Erythroblast (primary cell): ENCODE measurements at places on chromosomes 3 and 15.

DNA sequence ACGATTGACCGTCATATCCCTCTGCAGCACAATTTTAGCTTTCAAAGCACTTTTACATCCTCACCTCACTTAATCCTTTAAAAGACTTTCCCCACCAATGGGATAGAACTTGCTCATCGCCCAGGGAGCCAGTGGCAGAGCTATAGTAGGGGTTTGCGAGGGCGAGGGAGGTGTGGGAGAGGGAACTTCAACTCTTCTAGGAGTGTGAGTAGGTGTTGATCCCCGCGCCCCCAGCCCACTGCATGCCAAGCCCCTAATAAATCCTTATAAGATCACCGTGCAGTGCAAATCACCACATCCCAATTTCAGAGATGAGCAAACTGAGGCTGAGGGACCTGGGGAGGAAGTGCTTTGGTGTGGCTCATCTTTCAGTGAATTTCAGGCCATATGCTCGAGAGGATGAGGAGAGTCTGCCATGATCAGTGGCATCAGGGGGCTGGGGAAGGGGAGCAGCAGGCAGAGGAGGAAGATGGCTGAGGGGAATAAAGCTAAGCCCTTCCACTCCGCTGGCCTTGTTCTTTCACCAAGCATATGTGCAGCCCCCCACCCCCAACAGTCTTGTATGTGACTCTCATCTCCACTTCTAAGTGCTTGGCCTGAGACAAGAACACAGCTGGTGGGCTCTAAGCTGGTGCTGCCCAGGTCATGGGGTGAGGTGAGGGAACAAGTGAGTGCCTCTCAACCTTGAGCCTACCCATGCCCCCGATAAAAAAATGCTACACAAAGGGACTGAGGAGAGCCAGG lies 5.1 kb downstream of the INSYN1 start:
- DNase-seq: no peak

DNA sequence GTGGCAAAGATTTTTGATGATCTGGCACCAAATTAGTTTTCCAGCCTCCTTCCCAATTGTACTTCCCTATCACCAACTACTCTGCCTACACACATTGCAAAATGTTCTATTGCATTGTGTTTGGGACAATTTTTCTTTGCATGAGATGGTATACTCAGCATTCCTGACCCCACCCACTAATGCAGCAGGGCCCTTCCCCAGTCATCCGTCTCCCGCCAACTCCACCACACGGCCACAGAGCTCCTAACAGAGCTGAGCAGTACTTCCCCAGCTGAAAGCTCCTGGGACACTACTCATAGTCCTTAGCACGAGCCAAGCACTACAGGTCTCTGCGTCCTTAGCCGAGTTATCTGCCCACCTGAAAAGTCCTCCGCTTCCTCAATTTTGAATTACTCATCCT lies 34.2 kb downstream of the TXNRD3 start:
- no peak for DNase-seq

DNA sequence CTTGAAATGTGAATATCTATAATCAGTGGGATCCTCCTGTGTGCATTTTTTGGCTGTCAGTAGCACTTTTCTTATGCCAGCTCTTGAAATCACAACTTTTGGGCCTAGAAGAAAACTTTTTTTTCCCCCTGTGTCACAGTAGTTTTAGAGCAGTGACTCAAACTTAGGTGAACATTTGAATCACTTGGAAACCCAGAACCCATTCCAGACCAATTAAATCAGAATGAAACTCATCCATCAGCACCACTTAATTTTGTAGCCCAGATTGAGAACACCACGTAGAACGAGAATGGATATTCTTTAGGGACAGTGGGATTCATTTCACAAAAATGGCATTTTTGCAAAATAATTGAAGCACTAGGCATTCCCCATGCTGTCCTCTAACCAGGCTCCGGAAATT lies 224.8 kb upstream of the NANOGP8 start:
- DNase-seq: no peak

DNA sequence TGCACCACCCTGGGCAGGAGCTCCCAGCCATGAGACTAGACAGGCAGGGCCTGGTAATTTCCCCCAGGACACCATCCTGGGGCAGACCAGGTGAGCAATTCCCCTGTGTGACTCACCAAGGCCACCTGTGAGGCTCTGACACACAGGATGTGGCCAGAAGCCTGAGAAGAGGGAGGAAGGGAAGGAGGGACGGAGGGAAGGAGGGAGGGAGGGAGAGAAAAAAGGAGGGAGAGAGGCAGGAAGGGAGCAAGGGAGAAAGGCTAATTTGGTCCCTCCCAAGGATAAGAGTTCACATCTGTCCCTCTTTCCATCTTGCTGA lies 25.9 kb downstream of the WNT7A start:
- DNase-seq: no peak

DNA sequence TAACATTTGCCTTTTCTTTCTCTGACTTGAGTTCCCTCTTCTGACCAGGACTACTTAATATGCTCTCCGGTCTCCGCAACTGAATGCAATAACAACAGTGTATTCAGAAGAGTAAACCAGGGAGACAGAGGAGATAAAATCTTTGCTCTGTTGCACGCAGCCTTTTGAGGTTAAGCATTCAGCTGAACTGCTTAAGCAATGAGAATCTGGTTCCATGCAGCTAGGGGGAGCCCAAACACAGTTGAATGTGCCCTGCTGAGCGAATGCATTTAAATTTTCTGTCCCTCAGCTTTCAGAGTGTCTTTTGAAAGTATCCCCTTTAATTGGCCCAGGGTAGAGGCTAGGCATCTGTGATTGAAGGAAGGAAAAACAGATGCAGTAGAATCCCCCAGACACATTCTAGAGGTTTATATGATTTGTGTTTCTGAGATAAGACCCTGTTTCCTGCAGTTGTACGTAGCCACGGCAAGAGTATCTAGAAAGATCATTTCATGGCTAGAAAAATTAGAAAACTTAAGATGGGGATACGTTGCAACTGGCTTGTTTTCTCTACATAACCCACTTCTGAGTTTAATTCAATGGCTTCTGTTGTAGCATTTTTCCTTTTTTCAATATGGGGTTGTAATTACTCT lies 309.6 kb downstream of the TUSC7 start:
- peak; percentile 37 for DNase-seq

DNA sequence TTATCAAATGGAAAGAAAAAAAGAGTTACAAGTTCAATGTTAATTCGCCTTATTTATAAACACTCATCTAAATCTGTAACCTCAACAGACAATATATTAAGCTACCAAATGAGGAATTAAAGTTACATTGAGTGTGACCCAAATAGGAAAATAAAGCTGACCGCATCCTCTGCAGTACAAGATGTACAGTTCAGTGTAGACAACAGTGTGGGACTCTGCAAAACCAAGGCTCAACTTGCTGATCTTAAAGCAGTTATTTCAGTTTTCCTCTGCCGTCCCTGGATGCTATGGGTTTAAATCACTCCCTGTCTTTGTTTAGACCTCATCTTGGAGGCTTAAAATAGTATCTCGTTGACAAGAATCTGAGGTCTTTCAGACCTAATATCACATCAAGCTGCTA lies 458.8 kb downstream of the MECOM start:
- DNase-seq: no peak
